Left lung (tissue), 14 donors: ENCODE measurements at places on chromosomes 2 and 18. TPM values are rescaled to one million over a fixed set of nuclear protein-coding genes. Genes with fewer than 3 reads are reported as not detected.

HOXD8 gene
- 0.32 TPM for total RNA-seq

TANK gene
- 75.7 TPM for total RNA-seq

C2orf66 gene
- total RNA-seq, result 0.16 TPM

SERPINB5 gene
- total RNA-seq, result not detected

MC2R gene
- total RNA-seq, result not detected

RBM45 gene
- 15.2 TPM for total RNA-seq

ANKRD23 gene
- total RNA-seq, result 3.0 TPM

DSC2 gene
- total RNA-seq, result 18.5 TPM

SPP2 gene
- total RNA-seq, result not detected

THADA gene
- total RNA-seq, result 32.9 TPM

NEU2 gene
- not detected for total RNA-seq

ALPI gene
- not detected for total RNA-seq
